ENCODE measurements at places on chromosomes 5 and 9.

- no peak for DNase-seq
These were observed 657 bp downstream of the MTRR start for GRCh38 chr5:7869474-7870136.

- no peak for DNase-seq
These were observed 129.4 kb upstream of the OR13F1 start for GRCh38 chr9:104374711-104375110.

GRCh38 chr9:5949103-5949699 is 58.5 kb downstream of the MLANA start:
- DNase-seq = no peak

DNA sequence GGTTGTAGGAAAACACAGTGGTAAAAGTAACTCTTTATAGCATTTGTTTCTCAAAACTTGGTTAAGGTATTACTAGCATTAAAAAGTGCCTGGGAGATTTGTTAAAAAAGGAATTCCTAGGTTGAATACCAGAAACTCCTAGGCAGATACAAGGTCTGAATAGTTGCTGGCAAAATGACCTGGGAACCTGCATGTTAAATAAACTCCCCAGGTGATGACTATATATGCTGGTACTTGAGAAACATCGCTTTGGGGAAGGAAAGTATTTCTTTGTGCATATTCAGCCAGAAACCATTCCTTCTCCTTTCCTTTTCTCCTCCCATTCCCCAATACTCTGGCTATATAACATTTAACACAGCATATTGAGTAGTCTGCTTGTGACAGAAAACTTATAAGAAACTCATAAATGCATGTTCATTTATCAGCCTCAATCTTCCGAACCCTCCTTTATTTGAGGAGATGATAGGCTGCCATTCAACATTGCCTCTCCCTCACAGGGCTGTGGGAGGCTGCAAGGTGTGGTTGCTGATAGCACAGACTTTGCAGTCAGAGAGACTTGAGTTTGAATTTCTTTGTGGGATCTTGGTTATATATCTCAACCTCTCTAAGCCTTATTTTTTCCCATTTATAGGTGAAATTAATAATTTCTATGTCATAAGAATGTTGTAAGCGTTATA is 28.7 kb downstream of the PCSK1 start:
- no peak for DNase-seq

DNA sequence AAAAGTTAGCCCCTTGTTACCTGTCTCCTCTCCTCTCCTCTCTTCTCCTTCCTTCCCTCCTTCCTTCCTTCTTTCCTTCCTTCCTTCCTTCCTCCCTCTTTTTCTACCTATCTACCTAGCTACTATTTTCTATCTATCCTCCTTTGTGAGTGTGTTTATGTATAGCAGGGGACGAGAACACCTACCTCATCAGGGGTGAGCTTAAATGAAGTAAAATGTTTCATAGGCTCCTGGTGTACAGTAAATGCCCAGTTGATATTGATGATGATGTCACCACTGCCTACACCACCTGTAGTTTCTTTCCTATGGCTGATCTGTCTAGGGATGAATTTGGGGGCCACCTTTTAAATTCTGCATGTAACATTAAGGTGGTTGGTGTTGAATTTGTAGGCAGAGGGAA is 4.3 kb downstream of the SPIN1 start:
- no peak for DNase-seq

GRCh38 chr9:116924462-116925110 is 237.5 kb downstream of the TRIM32 start:
- DNase-seq = no peak

DNA sequence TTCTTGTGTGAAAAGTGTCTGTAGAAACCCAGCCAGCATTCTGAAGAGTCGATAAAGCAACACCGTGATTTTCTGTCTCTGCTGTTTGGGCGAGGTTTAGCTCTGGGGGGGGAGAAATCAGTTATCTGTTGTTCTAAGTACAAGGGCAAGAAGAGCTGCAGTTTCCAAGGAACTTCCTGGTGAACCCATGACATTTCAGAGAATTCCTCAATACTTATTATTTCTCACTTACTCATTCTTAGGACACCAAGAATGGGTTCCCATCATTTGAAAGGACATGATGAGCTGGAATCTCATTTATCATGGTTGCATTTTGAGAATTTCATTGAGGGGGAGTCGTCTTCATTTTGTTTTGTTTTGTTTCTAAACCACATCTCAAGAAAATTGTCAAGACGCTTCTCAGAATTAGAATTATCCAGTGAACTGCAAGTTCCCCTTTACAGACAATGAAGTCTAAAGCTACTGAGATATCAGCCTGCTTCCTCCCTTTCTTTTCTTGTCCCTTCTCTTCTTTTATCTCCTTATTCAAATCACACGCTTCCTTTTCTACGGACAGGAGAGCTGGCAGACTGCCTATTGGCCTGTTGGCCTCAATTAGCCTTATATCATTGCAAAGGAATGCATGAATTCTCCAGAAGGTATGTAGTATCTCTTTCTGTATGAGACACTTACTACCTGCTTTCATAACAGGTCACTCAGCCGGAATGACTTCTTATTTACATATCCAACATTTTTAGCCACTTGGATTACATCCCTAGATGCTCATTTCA is 53.7 kb downstream of the ZNF462 start:
- DNase-seq = no peak

- DNase-seq = no peak
These were observed 43.0 kb upstream of the DPYSL3 start for GRCh38 chr5:147552897-147553296.

DNA sequence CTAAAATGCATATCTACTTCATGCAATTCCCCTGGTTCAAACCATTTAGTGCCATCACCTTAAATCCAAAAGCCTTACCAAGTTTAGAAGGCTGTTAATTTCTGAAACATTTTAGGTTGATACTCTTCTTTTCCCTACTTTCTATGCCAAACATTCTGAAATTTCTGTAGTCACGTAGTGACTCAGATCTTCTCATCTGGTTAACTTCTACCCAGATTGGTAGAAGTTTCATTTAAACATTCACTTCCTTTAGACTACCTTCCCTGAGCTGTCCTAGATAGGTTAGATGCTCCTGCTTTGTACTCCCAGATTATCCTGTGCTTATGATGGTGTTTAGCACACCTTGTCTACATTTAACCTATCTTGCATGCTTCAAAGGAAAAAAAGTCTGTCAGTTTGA is 9.9 kb downstream of the RAD50 start:
- DNase-seq = no peak

GRCh38 chr9:93598647-93599241 is 22.4 kb downstream of the PHF2 start:
- no peak for DNase-seq

DNA sequence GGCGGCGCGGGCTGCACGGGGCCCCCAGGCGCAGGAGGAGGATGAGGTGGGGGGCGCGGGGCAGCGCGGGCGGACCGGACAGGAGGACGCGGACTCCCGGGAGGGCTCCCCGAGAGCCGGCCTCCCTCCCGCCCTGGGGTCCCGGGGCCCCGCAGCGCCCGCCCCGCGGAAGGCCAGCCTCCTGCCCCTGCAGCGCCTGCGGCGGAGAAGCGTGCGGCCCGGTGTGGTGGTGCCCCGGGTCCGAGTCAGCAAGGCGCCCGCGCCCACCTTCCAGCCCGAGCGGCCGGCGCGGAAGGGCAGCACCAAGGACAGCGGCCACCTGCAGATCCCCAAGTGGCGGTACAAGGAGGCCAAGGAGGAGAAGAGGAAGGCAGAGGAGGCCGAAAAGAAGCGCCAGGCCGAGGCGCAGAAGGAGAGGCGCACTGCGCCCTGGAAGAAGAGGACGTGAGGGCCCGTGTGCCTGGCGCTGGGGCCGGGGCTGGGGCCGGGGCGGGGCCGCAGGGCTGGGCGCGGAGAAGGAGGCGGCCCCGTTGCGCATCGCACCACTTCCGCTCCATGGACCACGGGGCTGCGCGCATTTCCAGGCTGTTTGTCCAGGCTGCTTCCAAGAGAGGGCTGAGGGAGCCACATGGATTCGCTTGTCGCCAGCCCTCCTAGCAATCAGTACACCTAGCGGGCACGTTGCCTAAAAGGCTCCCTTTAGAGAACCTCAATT is 86.0 kb downstream of the ANKRD33B start:
- DNase-seq = peak; percentile 36

DNA sequence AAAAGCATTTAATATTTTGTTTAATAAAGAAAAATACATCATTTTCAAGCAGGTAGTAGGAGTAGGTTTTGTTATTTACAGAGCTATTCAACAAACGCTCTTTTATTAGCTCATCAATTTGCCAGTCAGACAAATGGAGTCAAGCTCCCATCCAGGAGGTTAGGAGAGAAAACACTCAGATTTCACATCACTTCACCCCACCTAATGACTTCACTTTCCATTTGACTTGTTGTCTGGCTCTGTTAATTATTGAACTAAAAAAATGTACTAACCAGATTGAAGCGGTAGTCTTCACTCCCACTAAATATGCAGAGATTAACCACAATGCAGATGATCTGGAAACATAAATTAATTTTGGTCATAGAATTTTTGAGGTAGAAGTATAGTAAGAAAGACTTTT is 193.6 kb upstream of the VCAN start:
- no peak for DNase-seq

DNA sequence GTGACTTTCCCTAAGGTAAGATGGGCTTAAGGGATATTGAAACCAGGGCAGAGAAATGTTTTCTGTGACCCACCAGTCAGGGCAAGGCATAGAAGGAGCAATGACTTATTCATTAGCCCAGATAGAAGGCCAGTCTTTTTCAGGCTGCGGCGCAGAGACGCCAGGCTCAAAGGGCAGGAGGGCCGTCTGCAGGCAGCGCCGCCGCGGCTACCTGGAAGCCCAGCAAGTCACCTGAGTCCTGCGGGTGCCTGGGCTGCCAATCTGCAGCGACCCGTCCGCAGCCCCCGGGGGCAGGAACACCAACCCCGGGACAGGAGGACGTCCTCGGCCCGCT is 322 bp upstream of the SH3GL2 start:
- no peak for DNase-seq

GRCh38 chr5:143569213-143569701 is 165.8 kb upstream of the NR3C1 start:
- no peak for DNase-seq

Measured in left renal pelvis (tissue), 4 donors.